ENCODE measurements at places on chromosomes 11 and 22.

- DNase-seq = no peak
Observed at GRCh38 chr11:2433106-2433925, 11.0 kb downstream of the TRPM5 start.

DNA sequence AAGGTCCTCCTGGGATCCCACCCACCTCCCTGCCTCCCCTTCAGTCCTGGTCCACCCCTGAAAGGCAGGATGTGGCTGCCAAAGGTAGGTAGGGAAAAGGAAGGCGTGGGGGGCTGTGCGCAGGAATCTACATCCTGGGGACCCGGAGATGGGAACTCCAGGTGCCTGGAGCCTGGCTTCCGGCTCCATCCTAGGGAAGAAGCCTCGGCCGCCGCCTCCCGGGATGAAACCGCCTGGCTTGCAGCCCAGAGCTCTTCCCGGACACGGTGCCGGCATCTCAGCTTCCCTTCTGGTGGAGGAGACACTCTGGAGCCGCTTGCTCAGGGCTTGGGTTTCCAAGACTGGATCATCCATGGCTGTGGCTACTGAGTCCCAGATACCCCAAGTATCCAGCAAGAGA is 33.3 kb upstream of the PDGFB start:
- no peak for DNase-seq

- no peak for DNase-seq
Observed at GRCh38 chr22:16914006-16914405, 88.8 kb upstream of the XKR3 start.

DNA sequence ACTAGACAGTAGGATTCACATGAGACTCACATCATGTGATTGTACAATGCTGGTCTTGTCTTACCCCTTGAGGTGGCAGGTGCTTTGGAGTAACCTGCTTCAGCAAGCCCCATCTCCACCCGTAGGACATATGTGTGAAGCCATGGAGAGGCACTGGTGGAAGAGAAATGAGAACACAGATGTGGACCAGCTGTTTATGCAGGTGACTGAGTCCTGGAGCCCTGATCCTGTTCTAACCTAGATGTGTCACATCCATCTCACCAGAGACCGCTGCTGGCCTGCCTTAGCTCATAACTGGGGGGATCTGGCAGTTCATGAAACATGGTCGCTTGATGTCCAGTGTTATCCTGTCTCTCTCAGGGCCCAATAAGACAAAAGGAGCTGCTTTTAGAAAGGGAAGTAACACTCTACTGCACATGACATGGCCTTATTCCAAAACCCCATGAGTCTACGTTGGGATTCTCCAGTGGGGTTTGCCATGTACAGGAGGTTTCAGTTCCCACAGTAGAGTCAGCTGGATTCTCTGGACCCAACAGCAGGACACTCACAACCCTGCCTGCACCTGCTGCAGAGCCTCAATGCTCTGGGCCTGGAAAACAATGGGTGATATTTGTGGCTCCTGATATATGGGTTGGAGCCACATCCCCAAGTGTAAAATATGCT is 62.0 kb downstream of the GGTLC2 start:
- DNase-seq = no peak

DNA sequence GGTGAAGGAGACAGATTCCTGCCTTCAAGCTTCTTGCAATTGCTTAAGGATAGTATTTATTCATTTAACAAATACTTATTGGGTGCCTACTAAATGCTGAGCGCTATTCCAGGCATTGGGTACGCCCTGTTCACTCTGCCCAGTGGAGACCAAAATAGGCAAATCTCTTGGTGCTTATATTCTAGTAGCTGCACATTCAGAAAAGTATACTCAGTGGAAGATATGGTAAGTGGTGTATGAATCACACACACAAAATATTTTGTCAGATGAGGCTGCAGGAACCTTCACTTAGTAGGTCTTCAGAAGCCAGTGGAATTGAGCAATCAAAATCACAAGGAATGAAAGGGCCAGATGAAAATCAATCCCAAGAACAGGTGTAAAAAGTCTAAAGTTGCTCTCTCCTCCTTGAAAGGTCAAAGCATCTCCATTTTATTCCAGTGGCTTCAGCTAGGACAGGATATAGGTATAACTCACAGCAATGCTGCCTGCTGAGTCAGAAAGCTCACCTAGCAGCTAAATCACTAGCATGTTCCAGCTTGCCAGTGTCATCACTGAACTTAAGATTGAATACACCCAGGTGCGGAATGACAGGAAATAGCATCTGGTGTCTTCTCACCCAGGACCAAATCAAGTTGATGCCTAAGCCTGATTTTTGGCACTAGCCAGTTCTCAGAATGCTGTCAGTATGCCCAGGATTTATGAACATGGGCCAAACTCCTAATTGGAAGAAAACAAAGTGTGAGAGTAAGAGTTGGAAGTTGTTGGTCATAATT is 83.9 kb downstream of the AMOTL1 start:
- DNase-seq = no peak

DNA sequence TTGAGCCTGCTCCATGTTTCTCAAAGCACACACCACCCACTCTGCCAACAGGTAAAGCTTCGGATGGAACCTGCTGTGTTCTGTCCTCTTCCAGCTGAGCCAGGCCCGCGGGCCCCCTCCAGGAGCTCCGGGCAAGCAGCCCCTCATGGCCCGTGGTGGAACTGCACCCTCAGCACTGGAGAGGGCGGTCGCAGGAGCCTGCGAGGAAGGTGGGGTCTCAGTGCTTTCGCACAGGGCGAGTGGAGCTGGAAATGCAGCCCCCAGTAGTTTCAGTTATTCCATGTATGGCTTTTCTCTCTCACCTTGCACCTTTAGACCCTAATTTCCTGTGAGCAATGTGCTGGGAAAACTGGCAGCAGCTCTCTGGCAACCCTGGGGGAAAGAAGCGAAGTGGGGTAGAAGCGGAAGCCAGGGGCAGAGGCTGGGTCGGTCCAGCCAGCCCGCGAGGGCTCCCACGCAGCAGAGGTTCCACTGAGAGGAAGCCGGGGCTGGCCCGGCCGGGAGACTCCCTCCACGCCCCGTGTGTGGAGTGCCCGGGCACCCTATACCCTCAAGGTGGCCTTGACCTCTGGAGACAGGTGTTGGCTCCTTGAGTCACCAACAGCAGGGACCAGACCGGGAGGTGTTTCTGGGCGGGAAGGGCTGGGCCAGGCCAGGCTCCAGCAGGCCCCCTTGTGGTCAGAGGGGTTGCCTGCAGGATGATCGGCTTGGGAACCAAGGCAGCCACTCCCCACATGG is 119.9 kb upstream of the TMEM45B start:
- peak; percentile 30 for DNase-seq

DNA sequence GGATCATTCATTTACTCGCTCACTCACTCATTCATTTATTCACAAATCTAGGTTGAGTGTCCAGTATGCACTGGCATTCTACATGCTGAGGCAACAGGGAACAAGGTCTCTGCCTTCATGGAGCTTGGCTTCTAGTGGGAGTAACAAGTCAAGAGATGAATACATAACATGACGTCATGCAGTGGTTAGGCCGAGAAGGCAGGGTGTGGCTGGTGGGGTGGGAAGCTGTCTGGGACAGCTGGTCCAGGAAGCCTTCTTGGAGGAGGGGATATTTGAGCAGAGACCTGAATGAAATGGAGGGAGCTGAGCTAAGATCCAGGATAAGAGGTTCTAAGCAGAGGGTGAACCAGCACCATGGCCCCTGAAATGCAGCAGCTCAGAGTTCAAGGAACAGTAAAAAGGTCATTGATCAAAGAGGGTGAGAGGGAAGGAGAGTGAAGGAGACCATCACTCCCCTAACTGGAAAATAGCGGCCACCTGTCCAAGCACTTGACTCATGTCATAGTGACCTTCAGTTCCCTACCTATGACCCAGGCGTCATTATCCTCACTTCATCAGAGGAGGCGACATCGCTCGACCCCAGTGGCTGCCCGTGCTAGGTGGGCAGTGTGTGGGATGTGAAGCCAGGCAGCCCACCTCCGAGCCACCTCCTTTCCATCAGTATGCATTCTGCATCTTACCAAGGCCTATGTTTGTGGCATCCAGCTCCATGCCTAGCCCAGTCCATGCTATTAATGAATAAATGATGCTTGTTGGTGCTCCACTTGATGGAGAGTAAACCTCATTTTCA is 105.0 kb downstream of the TSPAN18 start:
- DNase-seq = no peak

GRCh38 chr11:81007046-81007445 is 1566.2 kb upstream of the TENM4 start:
- DNase-seq = no peak

- DNase-seq = no peak
Observed at GRCh38 chr11:134272381-134273316, 3.5 kb upstream of the GLB1L3 start.

DNA sequence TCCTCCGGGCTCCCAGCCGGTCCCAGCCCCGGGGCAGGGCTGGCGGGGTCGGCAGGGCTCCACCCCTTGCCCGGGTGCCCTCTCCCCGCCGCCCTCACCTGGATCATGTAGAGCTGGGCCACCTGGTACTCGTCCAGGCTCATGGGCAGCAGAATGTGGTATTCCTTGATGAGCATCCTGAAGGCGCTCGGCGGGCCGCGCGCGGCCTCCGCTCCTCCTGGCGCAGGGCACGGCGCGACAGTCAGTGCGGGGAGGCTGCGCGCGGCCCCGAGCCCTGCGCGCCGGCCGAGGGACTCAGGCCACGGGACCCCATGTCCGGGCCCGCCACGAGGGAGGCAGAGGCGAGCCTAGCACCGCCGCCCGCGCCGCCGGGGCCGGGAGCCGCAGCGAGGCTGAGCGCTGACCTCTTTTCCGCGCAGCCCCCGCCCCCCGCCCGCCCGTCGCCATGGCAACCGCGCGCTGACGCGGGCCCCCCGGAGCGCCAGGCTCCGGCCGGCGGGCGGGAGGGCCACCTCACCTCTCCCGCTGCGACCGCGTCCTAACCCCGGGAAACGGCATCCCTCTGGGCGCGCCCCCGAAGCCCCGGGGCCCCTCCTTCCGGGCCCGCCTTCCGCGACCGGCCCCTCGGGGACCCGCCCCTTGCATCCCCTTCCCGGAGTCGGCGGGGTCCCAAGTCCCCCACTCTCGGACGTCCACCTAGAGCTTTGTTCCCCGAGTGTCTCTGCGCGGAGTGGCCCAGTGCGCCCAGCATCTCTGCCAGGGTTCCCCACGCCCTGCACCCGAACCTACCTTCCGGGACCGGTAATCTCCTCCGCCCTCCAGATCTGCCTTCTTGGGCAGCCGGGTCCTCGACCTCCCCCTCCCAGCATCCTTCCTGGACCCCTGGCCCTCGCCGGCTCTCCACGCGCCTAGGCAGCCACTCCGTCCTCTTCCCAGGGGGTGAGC is 886 bp downstream of the PITPNM1 start:
- DNase-seq = no peak

DNA sequence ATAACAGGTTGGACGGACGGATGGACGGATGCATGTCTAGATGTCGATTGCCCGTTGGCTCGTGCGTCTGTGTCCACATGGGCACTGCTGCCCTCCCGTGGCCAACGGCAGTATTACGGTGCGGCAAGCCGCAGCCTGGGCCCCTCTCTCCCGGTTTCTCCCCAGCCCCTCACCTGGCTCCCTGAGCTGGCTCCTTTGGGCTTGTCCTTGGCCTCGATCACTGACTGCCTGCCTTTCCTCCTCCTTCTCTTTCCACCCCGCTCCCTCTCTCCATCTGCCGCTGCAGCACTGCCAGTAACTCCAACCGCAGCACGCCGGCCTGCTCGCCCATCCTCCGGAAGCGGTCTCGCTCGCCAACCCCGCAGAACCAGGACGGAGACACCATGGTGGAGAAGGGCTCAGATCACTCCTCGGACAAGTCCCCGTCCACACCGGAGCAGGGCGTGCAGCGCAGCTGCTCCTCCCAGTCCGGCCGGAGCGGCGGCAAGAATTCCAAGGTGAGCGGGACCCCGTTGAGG is 77.3 kb downstream of the SCN3B start:
- DNase-seq = peak; percentile 23
